Mesenteric fat pad (tissue), 1 donor: ENCODE measurements at places on chromosomes 7 and 10. TPM values are rescaled to one million over a fixed set of nuclear protein-coding genes. Genes with fewer than 3 reads are reported as not detected.
A peak's percentile ranks its signal among the peaks of the same experiment; 100 is the strongest.

The FGFR2 gene
- total RNA-seq, result 1.4 TPM

- DNase-seq, result no peak
Observed at GRCh38 chr7:85160223-85160622, 26.6 kb downstream of the SEMA3D start.

DNA sequence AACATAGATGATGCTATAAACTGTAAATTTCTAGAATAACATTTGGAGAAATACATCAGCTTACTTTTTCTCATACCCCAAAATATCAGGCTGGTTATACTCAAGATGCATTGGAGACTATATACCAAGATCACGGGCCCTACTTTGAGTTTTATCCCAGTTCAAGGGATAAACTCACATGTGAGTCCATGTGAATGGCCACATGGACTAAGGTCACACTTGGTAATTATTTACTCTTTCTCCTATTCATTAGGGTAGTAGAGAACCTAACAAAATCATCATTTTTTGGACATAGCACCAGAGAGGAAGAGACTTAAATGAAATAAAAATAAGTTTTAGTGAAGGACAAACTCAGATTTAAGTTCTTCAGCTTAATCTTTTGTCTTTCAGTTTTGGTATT is 93.1 kb upstream of the GATAD1 start:
- DNase-seq, result no peak

DNA sequence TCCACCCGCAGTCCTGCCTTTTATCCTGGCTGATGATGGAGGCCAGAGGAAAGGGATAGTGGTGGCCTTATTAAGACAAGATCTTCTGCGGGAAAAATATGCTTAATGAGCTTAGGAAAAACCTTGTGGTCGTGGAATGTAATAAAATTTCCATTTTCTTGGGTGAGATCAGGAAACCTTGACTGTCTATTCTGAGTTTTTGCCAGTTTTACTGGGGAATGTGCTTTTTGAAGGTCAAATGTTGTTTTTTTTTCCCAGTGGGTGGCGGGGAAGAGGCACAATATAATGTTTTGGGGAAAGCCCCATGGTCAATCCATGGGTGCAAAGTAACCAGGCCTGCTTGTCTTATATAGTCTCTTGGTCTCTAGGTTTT is 118.5 kb downstream of the CREB5 start:
- no peak for DNase-seq

DNA sequence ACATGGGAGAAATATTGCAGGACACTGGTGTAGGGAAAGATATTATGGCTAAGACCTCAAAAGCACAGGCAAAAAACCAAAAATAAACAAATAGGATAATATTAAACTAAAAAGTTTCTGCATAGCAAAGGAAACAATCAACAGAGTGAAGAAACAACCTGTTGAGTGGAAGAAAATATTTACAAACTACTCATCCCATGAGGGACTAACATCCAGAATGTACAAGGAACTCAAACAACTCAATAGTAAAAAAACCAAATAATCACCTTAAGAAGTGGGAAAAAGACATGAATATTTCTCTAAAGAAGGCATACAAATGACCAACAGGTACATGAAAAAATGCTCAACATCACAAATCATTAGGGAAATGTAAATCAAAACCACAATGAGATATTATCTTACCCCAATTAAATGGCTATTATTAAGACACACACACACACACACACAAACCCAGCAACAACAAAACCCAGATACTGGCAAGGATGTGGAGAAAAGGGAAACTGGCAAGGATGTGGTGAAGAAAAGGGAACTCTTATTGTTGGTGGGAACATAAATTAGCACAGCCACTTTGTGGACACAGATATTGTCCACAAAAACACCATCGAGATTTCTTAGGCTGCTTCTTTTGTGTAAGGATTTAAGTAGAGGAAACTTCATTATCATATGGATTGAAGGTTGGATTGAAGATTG is 9.8 kb upstream of the RAB18 start:
- no peak for DNase-seq

The ADRB1 gene
- 14.1 TPM for total RNA-seq

DNA sequence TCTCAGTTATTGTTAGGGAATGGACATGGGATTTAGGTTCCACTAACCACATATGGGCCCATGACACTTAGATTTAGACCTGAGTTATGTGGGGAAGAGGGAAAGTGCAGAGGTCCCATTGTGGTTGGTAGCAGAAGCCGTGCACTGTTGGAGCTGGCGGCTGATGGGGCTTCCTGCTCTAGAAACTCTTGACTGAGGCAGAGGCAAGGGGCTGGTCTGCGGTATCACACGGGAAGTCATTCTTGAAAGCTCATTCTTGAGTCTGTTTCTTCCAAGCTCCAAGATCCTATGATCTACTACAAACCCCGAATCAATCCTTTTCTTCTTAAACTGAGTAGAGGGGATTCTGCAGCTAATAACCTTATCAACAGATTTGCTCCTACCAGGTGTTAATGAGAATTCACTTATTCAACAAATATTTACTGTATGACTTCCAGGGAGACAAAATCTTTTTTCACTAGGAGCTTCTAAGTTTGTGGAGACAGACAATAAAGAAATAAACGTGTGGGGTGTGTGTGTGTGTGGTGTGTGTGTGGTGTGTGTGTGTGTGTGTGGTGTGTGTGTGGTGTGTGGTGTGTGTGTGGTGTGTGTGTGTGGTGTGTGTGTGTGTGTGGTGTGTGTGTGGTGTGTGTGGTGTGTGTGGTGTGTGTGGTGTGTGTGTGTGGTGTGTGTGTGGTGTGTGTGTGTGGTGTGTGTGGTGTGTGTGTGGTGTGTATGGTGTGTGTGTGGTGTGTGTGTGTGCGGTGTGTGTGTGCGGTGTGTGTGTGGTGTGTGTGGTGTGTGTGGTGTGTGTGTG is 57.1 kb downstream of the AOC1 start:
- DNase-seq, result no peak

The MKX gene
- total RNA-seq, result 0.55 TPM

The STEAP1B gene
- 2.6 TPM for total RNA-seq

GRCh38 chr7:103824251-103824650 is 165.2 kb downstream of the RELN start:
- DNase-seq, result no peak

DNA sequence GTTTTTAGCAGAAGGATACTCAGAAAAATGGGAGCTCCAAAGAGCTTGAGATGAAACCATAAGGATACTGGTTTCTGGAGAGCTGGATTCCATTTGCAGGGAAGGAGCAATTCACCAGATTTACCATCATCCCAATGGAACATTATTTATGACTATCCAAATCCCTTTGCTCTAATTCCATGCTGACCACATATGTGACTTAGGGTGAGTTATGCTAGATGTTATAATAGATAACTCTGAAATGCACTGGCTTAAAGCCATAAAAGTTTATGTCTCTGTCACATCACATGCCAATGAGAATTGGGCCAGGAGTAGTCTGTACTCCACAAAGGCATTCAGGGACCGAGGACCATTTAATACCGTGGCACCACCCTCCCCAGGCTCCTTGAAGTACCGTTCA is 185.2 kb downstream of the SKIDA1 start:
- DNase-seq, result peak; percentile 12

DNA sequence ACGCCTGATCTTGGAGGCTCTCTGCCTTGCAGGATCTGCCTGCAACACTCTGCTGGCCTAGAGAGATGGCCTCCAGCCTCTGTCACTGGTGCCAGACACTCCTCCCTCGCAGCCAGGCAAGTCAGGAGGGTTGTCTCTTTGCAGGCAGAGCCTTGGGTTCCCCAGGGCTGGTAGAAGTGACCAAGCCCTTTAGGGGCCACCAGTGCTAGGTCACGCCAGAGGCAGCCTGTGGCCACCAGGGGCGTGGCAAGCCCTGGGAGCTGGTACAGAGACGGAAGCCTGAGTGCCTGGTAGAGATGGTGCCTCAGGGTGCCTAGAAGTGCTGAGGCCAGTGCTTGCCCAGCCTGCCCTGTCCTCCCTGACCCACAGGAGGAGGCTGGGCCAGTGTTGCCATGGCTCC is 9.1 kb downstream of the ADCYAP1R1 start:
- DNase-seq, result no peak
